NCI-H2081 (cell line): ENCODE measurements at places on chromosomes 3 and 15.

- no peak for DNase-seq
Observed at GRCh38 chr3:186746008-186746407, 28.8 kb downstream of the KNG1 start.

DNA sequence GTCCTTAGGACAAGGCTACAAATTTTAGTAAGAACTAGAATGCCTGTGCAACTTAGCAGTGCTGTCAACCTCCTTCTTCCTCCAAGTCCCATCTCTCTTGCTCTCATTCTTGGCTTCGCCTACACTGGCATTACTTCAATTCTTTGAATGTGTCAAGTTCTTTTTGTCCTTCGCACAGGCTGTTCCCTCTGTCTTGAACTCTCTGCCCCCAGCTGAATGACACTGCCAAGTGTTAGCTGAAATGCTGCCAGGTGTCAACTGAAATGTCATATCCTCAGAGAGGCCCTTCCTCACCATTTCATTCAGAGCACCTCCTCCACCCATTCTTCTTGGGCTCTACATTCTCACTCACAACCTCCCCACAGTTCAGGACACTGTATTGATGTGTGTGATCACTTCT is 48.8 kb upstream of the PSMD6 start:
- DNase-seq, result no peak

DNA sequence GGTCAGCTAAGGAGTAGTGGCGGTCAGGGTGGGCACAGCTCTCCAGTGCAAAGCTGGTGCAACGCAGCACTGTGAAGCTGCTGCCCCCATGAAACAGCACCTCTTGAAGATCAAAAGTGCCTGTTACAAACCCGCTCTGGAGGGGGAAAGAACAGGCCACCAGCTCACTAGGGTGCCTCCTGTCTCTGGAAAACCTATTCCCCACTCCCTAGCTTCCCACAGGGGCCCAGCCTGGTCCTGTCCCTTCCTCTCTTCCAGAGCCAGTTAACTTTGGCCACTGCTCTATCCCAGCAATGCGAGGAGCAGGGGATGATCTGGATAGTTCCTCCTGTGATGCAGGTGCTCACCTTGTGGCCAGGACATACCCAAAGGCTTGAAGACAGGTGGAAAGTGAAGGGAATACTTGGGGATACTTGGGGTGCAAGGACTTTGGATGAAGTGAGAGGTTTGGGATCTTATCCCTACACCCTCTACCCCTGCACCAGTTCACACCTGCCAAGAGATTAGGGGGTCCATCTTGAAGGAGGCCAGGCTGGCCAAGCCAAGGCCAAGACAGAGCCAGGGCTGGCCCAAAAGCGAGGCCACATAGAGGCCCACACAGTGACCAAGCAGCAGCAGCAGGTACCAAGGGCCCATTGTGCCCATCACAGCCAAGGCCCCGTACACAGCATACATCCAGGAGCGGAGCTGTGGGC is 4.2 kb downstream of the HHATL start:
- DNase-seq, result no peak

DNA sequence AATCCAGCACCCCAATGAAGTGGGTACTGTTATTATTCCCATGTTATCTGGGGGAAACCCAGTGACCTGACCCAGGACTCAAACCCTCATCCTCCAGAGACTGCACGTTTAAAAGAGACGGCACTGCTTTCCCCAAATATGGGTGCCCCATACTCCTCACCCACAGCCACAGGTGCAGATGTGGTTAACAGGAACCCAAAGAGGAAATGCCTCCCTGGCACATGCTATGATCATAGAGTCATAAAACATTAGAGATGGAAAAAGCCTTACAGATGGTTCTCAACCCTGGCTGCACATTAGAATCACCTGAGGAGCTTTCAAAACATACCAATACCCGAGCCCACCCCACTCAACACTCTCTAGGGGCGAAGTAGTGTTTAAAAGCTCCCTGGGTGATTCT is 111.5 kb downstream of the SEMA5B start:
- no peak for DNase-seq

DNA sequence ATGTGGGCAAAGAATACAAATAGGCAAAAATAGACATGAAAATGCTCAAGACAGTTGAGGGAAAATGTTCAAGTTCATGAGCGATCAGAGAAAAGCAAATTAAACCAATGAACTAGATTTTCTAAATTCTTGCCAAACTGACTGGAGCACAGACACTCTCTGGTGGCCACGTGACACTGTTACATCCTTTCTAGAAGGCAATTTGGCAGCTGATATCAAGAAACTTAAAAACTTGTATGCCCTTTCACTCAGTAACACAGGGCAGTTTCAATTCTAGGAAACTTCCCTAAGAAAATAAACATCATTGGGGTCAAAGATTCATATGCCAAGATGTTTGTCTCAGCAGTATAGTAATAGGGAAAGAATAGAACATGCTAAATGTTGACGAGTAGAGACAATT is 52.2 kb downstream of the ABHD5 start:
- DNase-seq, result no peak

- DNase-seq, result no peak
Observed at GRCh38 chr3:170021083-170021482, 16.7 kb upstream of the GPR160 start.

DNA sequence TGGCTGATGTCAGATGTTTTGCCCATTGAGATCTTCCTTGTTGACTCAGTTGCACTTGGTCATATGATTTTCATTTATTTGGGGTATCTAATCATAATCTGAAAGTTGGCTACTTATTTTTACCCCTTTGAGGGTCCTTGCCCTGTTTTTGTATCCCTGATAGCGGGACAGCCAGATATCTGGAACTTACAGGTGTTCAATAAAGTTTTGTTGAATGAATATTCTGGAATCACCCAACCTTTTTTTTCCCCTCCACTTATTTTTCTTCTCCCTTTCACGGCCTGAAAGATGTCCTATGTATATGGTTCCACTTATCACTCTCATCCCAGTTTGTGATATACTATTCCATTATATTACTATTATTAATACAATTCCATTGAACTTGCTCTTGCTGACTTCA is 12.8 kb downstream of the CTNNB1 start:
- no peak for DNase-seq

- DNase-seq, result no peak
Observed at GRCh38 chr3:46856576-46857471, 6.4 kb downstream of the MYL3 start.

DNA sequence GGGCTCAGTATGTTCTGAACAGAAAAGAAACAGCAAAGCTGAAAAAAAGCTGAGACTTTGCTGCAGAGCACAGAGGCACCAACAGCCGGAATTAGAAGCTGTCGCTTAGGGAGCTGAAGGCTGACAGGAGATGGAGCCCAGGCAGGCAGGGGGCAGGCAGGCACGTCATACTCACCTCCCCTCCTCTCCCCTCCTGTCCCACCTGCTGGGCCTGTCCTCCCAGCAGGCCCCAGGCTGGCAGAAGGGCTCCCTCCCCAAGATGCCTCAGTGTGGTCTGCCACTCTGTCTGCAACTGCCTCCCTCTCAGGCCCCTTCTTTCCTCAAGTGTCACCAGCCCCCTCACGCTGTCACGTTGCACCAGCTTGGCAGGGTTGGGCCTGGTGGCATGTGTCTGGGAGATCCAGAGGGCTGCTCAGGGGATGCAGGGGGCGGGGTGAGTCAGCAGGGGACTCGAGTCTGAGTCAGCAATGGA is 3.2 kb upstream of the ANKRD63 start:
- no peak for DNase-seq

- no peak for DNase-seq
Observed at GRCh38 chr3:138949445-138950005, 2.5 kb downstream of the FOXL2NB start.

DNA sequence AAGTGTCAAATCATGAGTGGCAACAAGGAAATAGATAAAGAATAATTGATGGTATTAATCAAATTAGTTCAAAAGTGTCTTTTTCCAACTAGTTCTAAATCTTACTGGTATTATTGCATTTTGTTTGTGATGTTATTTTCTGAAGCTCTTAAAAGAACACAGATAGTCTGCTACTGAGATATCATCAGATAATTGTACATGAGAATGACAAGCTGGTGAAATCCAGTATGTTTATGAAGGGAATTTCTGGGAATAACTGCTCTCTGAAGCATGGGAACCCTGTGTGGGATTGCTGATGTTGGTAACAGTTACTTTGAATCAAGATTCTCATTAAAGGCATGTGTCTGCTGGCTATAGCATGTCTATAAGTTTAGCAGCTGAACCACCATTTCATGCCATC is 190.3 kb upstream of the CDIN1 start:
- DNase-seq, result no peak

- DNase-seq, result no peak
Observed at GRCh38 chr3:180700941-180701340, 21.7 kb upstream of the CCDC39 start.

- no peak for DNase-seq
Observed at GRCh38 chr3:49279376-49279775, 2.3 kb upstream of the C3orf62 start.

DNA sequence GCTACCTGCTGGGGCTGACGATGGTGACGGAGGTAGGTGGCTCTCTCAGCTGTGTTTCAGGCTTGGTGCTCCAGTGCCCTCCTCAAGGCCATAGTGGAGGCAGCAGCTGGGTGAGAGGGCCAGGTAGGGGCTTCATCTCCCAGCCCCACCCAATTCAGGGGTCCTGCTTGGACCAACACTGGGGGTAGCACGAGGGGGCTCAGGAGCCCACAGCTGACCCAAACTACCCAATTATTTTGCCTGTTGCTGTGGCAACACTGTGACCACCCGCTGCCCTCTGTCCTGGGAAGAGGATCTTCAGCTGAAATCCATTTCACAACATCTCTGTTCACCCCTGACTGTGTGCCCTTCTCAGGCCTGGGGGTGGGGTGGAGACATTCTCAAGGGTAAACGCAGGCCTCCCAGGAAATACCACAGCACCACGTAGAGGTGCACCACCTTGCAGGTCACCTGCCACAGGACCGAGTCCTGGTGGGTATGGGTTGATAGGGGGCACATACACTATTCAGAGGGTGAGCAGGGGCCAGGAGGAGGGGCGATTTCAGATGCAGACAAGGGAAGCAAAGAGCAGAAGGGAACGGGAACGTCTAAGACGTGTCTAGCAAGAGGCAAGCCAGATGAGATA is 62.7 kb downstream of the GRIP2 start:
- no peak for DNase-seq

GRCh38 chr15:85009435-85009834 is 27.8 kb downstream of the PDE8A start:
- no peak for DNase-seq

- no peak for DNase-seq
Observed at GRCh38 chr15:96066126-96066525, 264.4 kb upstream of the NR2F2 start.

DNA sequence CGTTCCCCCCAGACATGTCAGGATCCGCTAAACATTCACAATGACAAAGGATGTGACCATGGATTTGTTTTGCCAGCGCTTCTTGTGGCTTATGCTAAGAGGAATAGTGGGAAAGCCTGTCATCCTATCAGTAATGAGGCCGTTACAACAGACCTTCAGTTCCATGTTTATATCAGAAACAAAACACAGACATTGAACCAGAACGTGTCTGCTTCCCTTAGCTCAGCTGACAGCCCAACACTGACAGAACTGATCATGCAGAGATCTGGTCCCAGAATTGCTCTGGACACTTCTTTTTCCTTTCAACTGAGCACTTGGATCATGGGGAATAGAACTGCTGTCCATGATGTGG is 58.3 kb upstream of the MYZAP start:
- no peak for DNase-seq

DNA sequence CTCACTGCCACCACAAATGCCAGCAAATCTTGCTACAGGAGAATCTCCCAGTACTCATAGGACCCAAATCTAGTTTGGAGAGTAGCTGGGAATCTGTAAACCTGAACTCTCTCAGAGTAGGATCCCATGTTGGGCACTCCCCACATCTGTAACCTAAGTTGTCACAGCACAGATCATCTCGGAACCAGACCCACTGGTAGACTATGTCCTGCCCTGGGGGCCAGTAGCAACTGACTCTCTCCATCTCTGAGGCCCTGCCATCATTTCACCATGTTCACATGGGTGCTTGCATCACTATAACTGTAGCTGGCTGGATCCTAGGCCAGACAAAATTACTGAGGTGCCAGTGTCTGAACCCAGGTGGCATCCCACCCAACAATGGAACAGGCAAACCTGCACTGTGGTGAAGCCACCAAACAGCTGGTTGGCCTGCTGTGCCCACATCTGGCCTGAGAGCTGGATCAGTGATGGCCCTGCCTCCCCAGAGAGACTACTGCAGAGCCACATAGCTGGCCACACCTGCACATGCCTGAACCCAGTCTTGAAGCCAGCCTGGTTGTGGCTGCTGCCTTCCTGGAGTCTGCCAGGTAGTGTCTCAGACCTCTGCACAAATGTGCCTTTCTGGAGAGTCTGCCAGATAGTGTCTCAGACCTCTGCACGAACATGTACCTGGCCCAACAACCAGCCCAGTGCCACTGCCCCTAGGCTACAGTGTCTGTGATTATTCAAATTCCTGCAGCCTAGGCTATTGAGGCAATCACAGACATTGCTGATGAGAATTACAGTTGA is 82.0 kb downstream of the ISL2 start:
- DNase-seq, result no peak

DNA sequence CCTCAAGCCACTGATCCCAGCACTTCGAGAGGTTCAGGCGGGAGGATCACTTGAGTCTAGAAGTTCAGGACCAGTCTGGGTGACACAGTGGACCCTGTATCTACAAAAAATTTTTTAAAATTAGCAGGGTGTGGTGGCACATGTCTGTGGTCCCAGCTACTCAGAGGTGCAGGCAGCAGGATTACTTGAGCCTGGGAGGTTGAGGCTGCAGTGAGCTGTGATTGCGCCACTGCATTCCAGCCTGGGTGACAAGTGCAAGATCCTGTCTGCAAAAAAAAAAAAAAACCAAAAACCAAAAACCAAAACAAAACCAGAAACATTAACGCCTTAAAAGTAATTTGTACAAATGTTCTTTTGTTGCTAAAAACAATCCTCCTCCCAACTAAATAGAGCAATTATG is 27.9 kb upstream of the SLC12A8 start:
- DNase-seq, result no peak

DNA sequence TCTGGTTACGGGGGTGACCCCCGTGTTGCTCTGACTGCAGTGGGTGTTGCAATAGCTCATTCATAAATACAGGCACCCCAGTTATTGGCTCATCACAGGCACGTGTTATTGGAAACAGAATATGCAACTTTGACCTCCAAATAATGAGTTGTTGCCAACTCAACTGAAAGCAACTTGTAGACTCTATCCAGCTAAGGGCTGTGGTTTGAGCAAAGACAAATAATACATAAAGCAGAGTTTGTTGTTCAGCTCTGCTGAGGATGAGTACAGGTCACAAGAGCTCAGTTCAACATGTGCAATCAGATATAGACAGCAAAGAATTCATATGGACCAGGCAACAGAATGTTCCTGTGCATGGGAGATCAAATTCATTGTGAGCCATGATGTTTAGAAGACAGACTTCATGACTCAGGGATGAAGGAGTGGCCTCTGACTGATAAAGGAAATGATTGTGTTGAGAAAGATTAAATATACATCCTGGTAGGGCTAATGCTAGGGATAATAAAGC is 87.6 kb upstream of the LRIG1 start:
- DNase-seq, result no peak
